ENCODE measurements at places on chromosomes 4 and X. TPM values are rescaled to one million over a fixed set of nuclear protein-coding genes. Genes with fewer than 3 reads are reported as not detected.

GRCh38 chr4:1216869-1217294, 32.0 kb downstream of the CTBP1 start:
- H3K27ac ChIP-seq, result peak overlapping the region; percentile 62
- H3K27me3 ChIP-seq, result no peaks in the 10 kb centered on the region
- H3K36me3 ChIP-seq, result peaks cover 6% of the 10 kb centered on the region
- peak; percentile 35 for DNase-seq

- no peaks in the 10 kb centered on the region for H3K36me3 ChIP-seq
- no peak overlapping the region for H3K27ac ChIP-seq
- no peak for DNase-seq
- H3K4me1 ChIP-seq, result no peaks in the 10 kb centered on the region
Measured at GRCh38 chr4:173937631-173938270, 345.7 kb downstream of the FBXO8 start.

DNA sequence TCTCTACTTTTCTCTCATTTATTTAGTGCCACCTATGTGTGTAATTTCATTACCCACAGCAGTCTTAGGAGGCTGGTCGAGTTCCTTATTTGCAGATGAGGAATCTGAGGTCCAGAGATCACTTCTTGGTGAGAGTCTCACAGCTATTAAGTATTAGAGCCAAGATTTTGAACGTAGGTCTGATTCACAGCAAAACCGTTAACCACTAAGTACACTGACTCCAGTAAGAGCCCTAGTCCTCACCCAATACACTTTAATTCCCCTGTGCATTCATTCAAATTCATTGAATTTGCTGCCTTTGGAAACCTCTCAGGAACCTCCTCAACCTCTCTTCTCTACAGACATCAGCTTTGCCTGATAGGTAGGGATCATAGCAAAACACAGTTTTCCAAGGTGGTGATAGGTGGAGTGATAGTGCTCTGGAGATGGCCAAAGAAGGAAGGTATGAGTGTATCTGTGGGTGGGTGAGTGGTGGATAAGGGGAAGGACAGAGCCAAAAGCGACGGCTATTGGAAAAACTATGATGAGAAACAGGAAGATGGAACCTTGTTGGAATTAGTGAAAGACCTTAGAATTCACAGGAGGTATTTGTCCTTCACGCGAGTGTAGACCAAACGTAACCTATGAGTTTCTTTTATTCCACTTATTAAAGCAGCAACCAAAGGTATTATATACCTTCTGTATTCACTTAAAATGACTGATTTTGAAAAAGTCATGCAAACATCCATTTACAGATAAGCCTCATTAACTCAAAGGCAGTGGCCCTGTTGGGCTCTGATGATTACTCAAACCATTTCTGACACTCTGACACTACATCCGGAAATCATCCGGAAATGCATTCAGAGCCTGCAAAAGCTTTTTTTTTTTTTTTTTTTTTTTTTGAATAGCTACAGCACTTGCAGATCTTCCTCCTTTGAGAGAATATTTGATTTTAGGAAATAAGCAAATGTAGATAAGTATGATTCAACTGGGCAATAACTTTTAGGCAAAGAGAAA, 6.3 kb downstream of the FMR1 start:
- no peaks in the 10 kb centered on the region for H3K27me3 ChIP-seq
- peaks cover 30% of the 10 kb centered on the region for H3K4me1 ChIP-seq
- H3K4me3 ChIP-seq, result peak overlapping the region; percentile 70
- H3K36me3 ChIP-seq, result no peaks in the 10 kb centered on the region
- DNase-seq, result no peak
- peak overlapping the region; percentile 85 for H3K27ac ChIP-seq

DNA sequence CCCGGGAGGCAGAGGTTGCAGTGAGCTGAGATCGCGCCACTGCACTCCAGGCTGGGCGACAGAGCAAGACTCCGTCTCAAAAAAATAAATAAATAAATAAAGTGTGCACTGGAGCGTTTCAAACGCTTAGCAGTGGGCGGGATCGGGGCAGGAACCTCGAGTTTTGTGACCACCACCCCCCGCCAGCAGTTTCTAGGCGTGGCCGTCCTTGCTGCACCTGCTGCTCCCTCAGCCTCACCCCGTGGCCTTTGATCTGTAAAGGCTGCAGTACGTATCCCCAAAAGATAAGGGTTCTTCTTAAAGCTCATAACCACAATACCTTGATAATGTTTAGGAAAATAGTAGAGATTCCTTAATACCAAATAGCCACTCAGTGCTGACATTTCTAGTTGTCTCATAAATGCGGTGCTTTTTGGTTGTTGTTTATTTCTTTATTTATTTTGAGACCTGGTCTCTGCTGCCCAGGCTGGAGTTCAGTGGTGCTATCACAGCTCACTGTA, 33.2 kb downstream of the PCGF3 start:
- no peak overlapping the region for H3K4me3 ChIP-seq
- no peak overlapping the region for H3K27ac ChIP-seq
- H3K4me1 ChIP-seq, result peaks cover 7% of the 10 kb centered on the region
- H3K27me3 ChIP-seq, result no peaks in the 10 kb centered on the region
- no peak for DNase-seq
- peaks cover 2% of the 10 kb centered on the region for H3K36me3 ChIP-seq

- peak overlapping the region; percentile 76 for H3K4me3 ChIP-seq
- no peaks in the 10 kb centered on the region for H3K27me3 ChIP-seq
- no peak for DNase-seq
Measured at GRCh38 chr4:108157655-108158054, 11.1 kb downstream of the LEF1 start.

GRCh38 chrX:81308086-81308829, 106.4 kb downstream of the SH3BGRL start:
- no peaks in the 10 kb centered on the region for H3K36me3 ChIP-seq
- no peaks in the 10 kb centered on the region for H3K27me3 ChIP-seq
- DNase-seq, result no peak
- H3K4me3 ChIP-seq, result no peak overlapping the region

GRCh38 chr4:10239982-10240654, 123.5 kb upstream of the WDR1 start:
- no peak overlapping the region for H3K27ac ChIP-seq
- no peaks in the 10 kb centered on the region for H3K4me1 ChIP-seq
- H3K4me3 ChIP-seq, result no peak overlapping the region
- peaks cover 4% of the 10 kb centered on the region for H3K27me3 ChIP-seq
- peaks cover 2% of the 10 kb centered on the region for H3K36me3 ChIP-seq
- no peak for DNase-seq

DNA sequence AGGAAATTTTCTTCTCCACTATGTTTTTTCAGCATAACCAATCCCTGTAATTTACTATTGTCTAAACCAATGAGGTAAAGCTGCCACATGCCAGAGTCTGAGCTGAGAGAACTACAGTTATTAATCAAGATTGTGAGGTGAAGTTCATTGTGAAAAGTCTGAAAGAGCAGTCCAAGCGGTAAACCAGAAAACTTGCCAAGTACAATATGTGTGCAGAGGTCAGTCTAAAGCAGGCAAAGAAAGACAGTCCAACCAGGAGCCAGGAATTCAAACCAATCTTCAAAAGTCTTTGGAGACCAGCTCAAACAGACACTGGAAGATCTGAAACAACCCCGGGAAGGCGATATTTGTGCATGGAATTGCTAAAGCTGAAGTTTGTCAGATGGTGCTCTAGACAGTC, 229.1 kb upstream of the POU3F4 start:
- H3K36me3 ChIP-seq, result no peaks in the 10 kb centered on the region
- no peak for DNase-seq
- H3K4me1 ChIP-seq, result no peaks in the 10 kb centered on the region
- H3K27ac ChIP-seq, result no peak overlapping the region

- H3K4me1 ChIP-seq, result no peaks in the 10 kb centered on the region
- no peak overlapping the region for H3K4me3 ChIP-seq
- no peak for DNase-seq
- peak overlapping the region; percentile 49 for H3K27ac ChIP-seq
- H3K27me3 ChIP-seq, result no peaks in the 10 kb centered on the region
Measured at GRCh38 chr4:129110931-129111330, 15.0 kb downstream of the C4orf33 start.

- no peak overlapping the region for H3K27ac ChIP-seq
- no peaks in the 10 kb centered on the region for H3K4me1 ChIP-seq
- peaks cover 12% of the 10 kb centered on the region for H3K27me3 ChIP-seq
Measured at GRCh38 chr4:73715659-73716058, 24.7 kb upstream of the CXCL8 start.

DNA sequence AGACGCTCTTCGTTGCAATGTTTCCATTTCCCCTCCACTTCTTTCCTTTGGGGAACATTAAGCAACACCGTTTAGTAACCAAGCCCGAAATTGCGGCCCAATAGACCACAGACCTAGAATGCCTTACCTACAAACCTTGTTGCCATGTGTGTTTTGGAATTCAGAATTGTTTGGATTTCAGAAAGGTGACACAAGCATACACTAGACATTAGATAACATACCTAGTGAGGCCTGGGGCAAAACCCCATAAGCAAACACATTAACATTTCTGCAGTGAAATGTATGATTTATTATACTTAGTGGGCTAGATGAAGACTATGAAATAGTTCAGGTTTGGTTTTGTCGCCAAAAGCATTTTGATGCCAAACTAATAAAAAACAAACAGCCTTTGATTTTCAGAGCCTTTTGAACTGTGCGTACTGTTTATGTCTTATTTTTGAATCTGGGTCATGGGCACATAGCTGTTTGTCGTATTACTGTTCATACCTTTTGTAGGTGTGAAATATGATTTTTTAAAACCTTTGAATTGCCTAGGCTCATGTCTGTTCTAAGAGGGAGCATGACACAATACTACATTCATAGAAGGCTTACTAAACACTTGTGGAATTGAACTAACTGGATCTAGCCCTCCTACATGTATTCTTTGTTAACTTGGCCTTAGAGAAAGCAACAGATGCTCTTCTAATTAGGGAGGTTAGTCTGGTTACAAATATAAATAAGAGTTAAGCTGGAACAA, 88.6 kb upstream of the TMEM164 start:
- DNase-seq, result no peak
- no peaks in the 10 kb centered on the region for H3K27me3 ChIP-seq
- no peak overlapping the region for H3K27ac ChIP-seq
- H3K4me1 ChIP-seq, result no peaks in the 10 kb centered on the region
- no peak overlapping the region for H3K4me3 ChIP-seq

DNA sequence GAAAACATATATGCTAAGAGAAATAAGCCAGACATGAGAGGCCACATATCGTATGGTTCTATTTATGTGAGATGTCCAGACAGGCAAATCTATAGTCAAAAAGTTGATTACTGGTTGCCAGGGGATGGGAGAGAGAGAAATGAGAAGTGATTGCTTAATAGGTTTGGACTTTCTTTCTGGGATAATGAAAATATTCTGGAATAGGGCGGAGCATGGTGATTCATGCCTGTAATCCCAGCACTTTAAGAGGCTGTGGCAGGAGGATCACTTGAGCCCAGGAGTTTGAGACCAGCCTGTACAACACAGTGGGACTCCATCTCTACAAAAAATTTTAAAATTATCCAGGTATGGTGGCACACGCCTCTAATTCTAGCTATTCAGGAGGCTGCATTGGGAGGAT, 22.4 kb downstream of the RBM47 start:
- no peaks in the 10 kb centered on the region for H3K4me1 ChIP-seq
- H3K4me3 ChIP-seq, result no peak overlapping the region
- H3K27me3 ChIP-seq, result peaks cover 12% of the 10 kb centered on the region
- H3K36me3 ChIP-seq, result peaks cover 3% of the 10 kb centered on the region
- no peak overlapping the region for H3K27ac ChIP-seq

The RASL11B gene
- not detected for total RNA-seq

The SYN1 gene
- total RNA-seq, result 0.52 TPM

The FRMPD4 gene
- not detected for total RNA-seq

The LEF1 gene
- total RNA-seq, result 319 TPM

The CC2D2A gene
- total RNA-seq, result 0.60 TPM

The MAGEE1 gene
- total RNA-seq, result 8.4 TPM

The GNRHR gene
- total RNA-seq, result not detected

The NHSL2 gene
- 20.3 TPM for total RNA-seq

The BEX3 gene
- 5.7 TPM for total RNA-seq

The HSFX3 gene
- not detected for total RNA-seq

The CT45A1 gene
- total RNA-seq, result not detected
